Type B pancreatic cell (in vitro differentiated cells): ENCODE measurements at places on chromosomes 13 and 19. TPM values are rescaled to one million over a fixed set of nuclear protein-coding genes. Genes with fewer than 3 reads are reported as not detected.

DNA sequence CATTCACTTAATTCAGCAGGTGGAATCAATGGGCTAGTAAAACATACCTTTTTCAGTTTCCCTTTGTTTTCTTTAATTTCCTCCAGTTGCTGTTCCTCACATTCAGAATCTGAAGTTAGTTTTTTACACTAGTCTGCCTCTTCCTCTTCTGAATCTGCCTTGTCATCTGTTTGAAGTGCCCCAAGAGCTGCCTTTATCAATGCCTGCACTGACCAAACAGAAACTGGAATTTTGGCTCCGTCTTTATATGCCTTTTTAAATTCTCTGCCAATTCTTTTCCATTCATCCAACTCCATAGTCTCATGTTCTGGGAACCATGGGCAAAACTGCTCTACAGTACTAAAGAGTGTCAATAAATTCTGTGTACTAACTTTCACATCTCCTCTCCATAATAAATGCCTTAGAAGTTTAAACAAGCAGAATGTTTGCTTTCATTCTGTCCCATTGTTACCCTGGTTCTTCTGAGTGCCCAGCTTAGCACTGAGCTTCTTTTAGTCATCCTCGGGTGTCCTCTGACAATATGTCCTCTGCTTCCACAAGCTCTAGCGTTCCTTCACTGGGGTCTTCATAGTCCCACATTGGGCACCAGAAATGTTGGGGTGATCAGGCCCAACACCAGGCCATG is 154.2 kb downstream of the ZNF486 start:
- H3K36me3 ChIP-seq, result no peaks in the 10 kb centered on the region
- H3K4me1 ChIP-seq, result no peaks in the 10 kb centered on the region
- H3K27ac ChIP-seq, result no peak overlapping the region
- no peaks in the 10 kb centered on the region for H3K27me3 ChIP-seq

- no peaks in the 10 kb centered on the region for H3K36me3 ChIP-seq
- H3K4me1 ChIP-seq, result peaks cover 12% of the 10 kb centered on the region
- no peak overlapping the region for H3K27ac ChIP-seq
- no peak overlapping the region for H3K4me3 ChIP-seq
Observed at GRCh38 chr19:10523135-10523636, 5.9 kb upstream of the S1PR5 start.

DNA sequence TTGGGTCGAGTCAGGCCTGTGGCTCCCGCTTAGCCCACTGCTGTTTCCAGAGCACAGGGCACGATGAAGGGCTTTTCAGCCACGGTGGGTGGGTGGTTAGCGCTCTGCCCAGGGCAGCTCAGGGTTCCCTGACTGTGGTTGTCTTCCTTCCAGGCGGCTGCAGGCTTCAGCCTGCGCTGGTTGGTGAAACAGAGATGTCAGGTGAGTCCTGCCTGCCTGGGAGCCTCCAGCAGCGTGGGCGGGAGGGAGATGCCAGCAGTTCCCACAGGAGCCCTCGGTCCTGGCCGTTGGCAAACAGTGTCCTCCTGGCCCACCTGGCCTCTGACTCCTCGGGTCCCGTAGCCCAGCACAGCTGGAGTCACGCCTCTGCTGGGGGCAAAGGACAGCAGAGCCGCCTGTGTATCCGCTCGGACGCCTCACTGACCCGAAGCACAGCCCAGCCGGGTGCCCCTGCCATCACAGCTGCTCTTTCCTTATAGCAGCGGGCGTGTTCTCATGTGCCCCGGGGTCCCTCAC is 9.7 kb downstream of the ADAT3 start:
- H3K4me1 ChIP-seq, result peaks cover 4% of the 10 kb centered on the region
- H3K27me3 ChIP-seq, result no peaks in the 10 kb centered on the region
- H3K4me3 ChIP-seq, result no peak overlapping the region
- peaks cover 4% of the 10 kb centered on the region for H3K36me3 ChIP-seq

GRCh38 chr13:46146898-46147297 is 35.1 kb downstream of the LCP1 start:
- no peaks in the 10 kb centered on the region for H3K27me3 ChIP-seq
- no peak overlapping the region for H3K27ac ChIP-seq
- H3K36me3 ChIP-seq, result peaks cover 12% of the 10 kb centered on the region
- no peak for DNase-seq

Gene CD33
- not detected in 2 replicates for total RNA-seq

DNA sequence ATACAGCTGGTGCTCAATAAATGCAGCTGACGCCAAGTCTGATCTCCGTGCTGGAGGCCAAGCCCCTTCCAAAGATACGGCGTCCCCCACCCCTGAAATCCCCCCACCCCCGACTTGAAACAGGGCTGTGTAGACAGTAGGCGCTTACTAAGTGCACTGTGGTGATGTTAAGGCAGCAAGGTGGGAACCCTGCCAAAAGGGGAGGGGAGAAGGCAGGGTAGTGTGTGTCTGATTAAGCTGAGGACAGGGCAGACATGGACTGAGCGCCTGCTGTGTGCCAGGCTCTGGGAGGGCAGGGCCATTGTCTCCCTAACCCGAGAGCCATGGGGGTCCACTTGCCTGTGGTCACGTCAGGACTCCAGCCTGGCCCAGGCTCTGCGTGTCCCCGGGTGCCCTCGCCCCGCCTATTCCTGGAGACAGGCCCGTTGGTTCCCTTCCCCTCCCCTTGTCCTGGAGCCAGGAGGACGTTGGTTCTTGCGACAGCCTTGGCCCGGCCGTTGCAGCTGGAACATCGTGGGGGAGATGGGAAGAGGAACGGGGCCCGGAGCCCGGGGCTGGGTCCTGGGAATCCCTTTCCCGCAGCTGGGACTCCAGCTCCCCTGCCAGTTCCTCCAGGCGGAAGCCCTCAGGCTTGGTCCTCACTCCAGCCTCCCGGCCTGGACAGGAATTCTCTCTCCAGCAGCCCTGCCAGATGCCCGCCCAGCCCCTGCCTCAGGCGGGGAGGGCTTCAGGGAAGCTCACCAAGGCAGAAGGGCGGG is 1.7 kb upstream of the ELANE start:
- no peak overlapping the region for H3K4me3 ChIP-seq
- H3K4me1 ChIP-seq, result peaks cover 3% of the 10 kb centered on the region
- peaks cover 17% of the 10 kb centered on the region for H3K27me3 ChIP-seq

DNA sequence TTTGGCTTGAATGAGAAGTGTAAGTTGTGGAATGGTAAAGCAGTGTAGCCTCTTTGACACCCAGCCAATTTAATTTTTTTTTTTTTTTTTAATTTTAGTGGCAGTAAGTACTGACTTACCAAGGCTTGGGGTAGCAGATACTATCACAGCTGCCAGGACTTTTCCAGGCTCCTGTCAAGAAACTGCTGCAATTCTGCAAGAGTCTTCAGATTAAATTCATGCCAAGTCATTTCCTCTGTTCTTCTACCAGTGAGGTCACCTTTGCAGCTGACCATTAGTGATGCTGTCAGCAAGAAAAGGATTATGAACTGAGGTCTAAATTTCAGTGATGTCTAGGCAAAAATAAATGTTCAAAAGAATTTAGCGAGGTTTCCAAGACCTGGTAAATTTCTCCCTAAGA is 91.2 kb downstream of the GGACT start:
- no peak overlapping the region for H3K27ac ChIP-seq
- H3K4me1 ChIP-seq, result peaks cover 10% of the 10 kb centered on the region
- H3K27me3 ChIP-seq, result no peaks in the 10 kb centered on the region
- no peak overlapping the region for H3K4me3 ChIP-seq

GRCh38 chr19:39131255-39131755 is 5.7 kb downstream of the PAK4 start:
- peaks cover 66% of the 10 kb centered on the region for H3K4me1 ChIP-seq
- no peak overlapping the region for H3K4me3 ChIP-seq
- no peaks in the 10 kb centered on the region for H3K36me3 ChIP-seq
- H3K27me3 ChIP-seq, result no peaks in the 10 kb centered on the region
- H3K27ac ChIP-seq, result peak overlapping the region; percentile 85

GRCh38 chr13:59493436-59493965 is 670.2 kb downstream of the DIAPH3 start:
- no peaks in the 10 kb centered on the region for H3K36me3 ChIP-seq
- H3K4me1 ChIP-seq, result peaks cover 23% of the 10 kb centered on the region
- H3K27ac ChIP-seq, result no peak overlapping the region
- no peak overlapping the region for H3K4me3 ChIP-seq

- DNase-seq, result peak; percentile 79
- H3K4me1 ChIP-seq, result peaks cover 37% of the 10 kb centered on the region
- H3K4me3 ChIP-seq, result peak overlapping the region; percentile 84
- no peaks in the 10 kb centered on the region for H3K36me3 ChIP-seq
Observed at GRCh38 chr13:23466144-23467002, 32.9 kb upstream of the SACS start.

Gene NANOS3
- total RNA-seq, result 0.69 and 2.8 TPM in 2 replicates

GRCh38 chr13:102774214-102774568 is 605 bp upstream of the TEX30 start:
- peaks cover 4% of the 10 kb centered on the region for H3K36me3 ChIP-seq
- no peak for DNase-seq
- H3K27me3 ChIP-seq, result no peaks in the 10 kb centered on the region
- H3K4me1 ChIP-seq, result peaks cover 8% of the 10 kb centered on the region
- H3K27ac ChIP-seq, result peak overlapping the region; percentile 57

Gene SIGLEC10
- total RNA-seq, result not detected in 2 replicates

DNA sequence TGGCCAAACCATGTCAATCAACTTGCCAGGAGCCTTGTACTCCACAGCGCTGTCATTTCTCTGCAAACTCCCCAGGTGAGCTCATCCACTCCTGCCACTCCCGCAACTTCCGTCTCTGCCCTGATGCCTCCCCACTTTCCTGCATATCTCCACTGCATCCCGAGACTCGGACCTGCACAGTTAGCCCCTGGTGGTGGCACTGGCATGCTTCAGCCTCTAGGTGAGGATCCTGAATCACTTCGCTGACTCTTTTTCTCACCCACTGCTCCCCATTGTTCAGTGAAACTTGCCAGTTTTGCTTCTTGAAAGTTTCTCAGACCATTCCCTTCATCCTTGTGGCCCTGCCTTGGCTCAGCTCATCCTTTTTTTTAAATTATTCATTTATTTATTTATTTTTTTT is 3.4 kb upstream of the CTU1 start:
- H3K27ac ChIP-seq, result no peak overlapping the region
- H3K27me3 ChIP-seq, result peaks cover 20% of the 10 kb centered on the region
- peaks cover 12% of the 10 kb centered on the region for H3K4me1 ChIP-seq
- no peaks in the 10 kb centered on the region for H3K36me3 ChIP-seq
- no peak overlapping the region for H3K4me3 ChIP-seq
- no peak for DNase-seq

Gene LGALS7B
- total RNA-seq, result not detected in 2 replicates

- no peak overlapping the region for H3K4me3 ChIP-seq
- peaks cover 11% of the 10 kb centered on the region for H3K27me3 ChIP-seq
- DNase-seq, result no peak
- peaks cover 17% of the 10 kb centered on the region for H3K4me1 ChIP-seq
- no peak overlapping the region for H3K27ac ChIP-seq
Observed at GRCh38 chr13:21738630-21739029, 67.8 kb downstream of the FGF9 start.

Gene LRRC8E
- 4.3 and 7.4 TPM in 2 replicates for total RNA-seq

Gene POU2F2
- 0.57 and 1.7 TPM in 2 replicates for total RNA-seq

Gene ELL
- total RNA-seq, result 13.6 and 16.7 TPM in 2 replicates

DNA sequence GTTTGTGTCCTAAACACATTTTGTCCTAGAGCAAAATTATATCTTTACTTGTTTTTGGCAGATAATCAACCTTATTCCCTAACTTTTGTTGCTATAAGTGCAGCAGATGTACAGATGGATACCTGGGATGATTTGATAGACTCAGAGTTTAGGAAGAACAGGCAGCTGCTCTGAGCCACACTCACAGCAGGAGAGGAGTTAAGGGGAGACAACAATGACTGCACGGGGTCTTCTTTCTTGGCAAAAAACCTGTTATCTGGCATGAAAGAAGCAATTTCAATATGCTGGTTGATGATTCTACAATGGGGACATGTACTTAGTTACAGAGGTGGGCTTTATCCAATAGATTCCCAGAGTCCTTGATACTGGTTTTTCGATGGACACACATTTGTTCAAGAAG is 258.9 kb upstream of the PCDH9 start:
- no peak for DNase-seq
- H3K27ac ChIP-seq, result no peak overlapping the region
- H3K36me3 ChIP-seq, result no peaks in the 10 kb centered on the region
- no peaks in the 10 kb centered on the region for H3K4me1 ChIP-seq
- no peak overlapping the region for H3K4me3 ChIP-seq

GRCh38 chr13:23608701-23609413 is 38.6 kb downstream of the TNFRSF19 start:
- H3K4me3 ChIP-seq, result peak overlapping the region; percentile 35
- H3K4me1 ChIP-seq, result peaks cover 42% of the 10 kb centered on the region
- no peak for DNase-seq

DNA sequence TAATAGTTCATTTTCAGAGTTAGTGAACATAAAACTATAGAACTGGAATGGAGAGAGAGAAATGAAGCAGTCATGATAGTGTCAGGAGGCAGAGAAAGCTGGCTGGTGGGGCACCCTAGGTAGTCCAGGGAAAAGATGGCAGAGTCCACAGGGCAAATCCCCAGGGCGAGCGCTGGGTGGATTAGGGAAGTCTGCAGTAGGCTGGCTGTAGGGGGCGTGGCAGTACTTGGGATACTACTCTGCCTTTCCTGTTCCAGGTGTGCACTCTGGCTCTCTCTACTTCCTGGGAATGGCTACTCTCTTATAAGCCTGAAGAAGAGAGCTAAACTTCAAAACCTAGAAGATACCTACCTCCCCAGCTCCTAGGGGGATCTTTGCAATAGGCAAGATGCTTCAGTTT is 232.9 kb upstream of the SLC10A2 start:
- no peaks in the 10 kb centered on the region for H3K4me1 ChIP-seq
- no peak for DNase-seq
- H3K27me3 ChIP-seq, result peaks cover 4% of the 10 kb centered on the region
- no peak overlapping the region for H3K4me3 ChIP-seq
